ENCODE measurements at places on chromosomes 5 and 9.
A peak's percentile ranks its signal among the peaks of the same experiment; 100 is the strongest.

DNA sequence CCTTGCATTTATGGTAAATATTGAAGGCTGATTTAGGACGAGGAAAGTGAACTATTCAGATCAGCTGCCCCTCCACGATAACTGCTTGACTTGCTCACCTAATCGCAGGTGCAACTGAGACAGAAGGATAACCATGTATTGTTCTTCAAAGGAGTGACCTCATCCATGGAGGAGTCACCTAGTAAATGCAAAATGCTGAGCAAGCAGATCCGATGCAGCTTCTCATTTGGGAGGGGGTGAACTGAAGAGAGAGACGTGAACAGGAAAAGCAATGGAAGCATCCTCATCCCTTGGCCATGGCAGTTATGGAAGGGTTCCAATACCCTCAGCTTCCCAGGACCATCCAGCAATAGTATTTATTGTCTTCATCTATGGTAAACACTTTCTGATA lies 47.5 kb downstream of the RASGRF2 start:
- no peaks in the 10 kb centered on the region for H3K27me3 ChIP-seq
- H3K4me1 ChIP-seq, result peaks cover 39% of the 10 kb centered on the region
- H3K27ac ChIP-seq, result peak overlapping the region; percentile 51
- H3K36me3 ChIP-seq, result no peaks in the 10 kb centered on the region
- H3K4me3 ChIP-seq, result no peak overlapping the region

GRCh38 chr9:135224921-135225541 lies 137.6 kb downstream of the OLFM1 start:
- no peak overlapping the region for H3K27ac ChIP-seq
- H3K4me1 ChIP-seq, result no peaks in the 10 kb centered on the region
- H3K36me3 ChIP-seq, result no peaks in the 10 kb centered on the region
- DNase-seq, result no peak

DNA sequence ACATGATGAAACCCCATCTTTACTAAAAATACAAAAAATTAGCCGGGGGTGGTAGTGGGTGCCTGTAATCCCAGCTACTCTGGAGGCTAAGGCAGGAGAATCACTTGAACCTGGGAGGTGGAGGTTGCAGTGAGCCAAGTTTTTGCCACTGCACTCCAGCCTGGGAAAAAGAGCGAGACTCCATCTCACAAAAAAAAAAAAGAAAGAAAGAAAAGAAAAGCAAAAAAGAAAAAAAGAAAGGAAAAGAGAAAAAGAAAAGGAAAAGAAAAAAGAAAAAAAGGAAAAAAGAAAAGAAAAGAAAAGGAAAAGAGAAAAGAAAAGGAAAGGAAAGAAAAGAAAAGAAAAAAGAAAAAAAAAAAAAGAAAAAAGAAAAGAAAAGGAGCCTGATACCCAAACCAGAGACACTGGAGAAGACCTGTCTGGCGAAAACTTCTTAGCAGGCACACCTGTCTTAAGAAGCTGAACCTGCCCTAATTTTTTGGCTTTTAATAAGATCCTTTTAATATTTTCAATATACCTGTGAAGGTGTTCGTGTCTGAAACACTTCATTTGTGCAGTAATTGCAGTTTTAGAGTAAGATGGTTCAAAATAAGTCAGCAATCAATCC lies 164.7 kb upstream of the IRX2 start:
- H3K27ac ChIP-seq, result no peak overlapping the region
- no peak overlapping the region for H3K4me3 ChIP-seq
- H3K4me1 ChIP-seq, result no peaks in the 10 kb centered on the region
- DNase-seq, result no peak
- no peaks in the 10 kb centered on the region for H3K36me3 ChIP-seq

DNA sequence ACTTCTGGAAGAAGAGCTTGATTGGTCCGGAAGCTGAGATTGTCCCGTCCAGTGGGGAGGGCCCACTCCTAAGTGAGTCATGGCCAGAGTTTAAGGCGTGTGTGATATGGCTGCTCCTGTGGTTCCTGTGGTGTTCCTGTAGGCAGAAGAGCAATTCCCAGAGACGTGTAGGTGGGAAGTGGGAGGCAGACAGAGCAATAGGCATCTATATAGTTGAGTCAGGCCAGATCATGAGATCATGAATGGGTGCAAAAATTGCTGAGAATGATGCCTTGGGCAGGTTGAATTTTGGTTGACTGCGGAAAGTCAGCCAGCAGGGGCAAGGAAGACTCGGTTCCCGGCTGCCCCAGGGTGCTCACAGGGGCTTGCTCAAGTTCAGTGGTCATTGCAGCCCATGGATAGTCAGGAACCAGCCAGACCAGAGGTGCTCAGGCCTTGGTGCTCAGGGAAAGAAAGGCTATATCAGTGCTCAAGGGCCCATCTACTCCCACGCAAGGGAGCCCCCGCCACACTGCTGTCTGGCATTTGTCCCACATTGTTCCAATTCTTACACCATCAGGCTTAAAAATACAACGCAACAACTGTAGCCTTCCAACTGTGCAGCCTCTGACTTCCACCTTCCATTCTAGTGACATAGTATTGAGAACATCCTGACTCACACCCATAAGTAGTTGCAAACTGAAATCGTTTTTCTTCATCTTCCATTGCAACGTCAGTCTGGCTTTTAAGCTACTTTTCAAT lies 21.0 kb upstream of the GSN start:
- no peak overlapping the region for H3K27ac ChIP-seq
- no peak overlapping the region for H3K4me3 ChIP-seq
- peaks cover 4% of the 10 kb centered on the region for H3K4me1 ChIP-seq
- no peak for DNase-seq
- H3K27me3 ChIP-seq, result no peaks in the 10 kb centered on the region

GRCh38 chr9:6956879-6957278 lies 199.1 kb downstream of the KDM4C start:
- H3K27me3 ChIP-seq, result no peaks in the 10 kb centered on the region
- no peak for DNase-seq
- H3K27ac ChIP-seq, result no peak overlapping the region
- H3K4me3 ChIP-seq, result no peak overlapping the region
- H3K4me1 ChIP-seq, result peaks cover 27% of the 10 kb centered on the region
- no peaks in the 10 kb centered on the region for H3K36me3 ChIP-seq
